Cardiac muscle cell (in vitro differentiated cells and primary cell): ENCODE measurements at places on chromosomes 16 and 17. TPM values are rescaled to one million over a fixed set of nuclear protein-coding genes. Genes with fewer than 3 reads are reported as not detected.

The MMP2 gene
- 37.5 and 44.3 TPM in 2 replicates for total RNA-seq

The ABCA8 gene
- 9.1 and 10.8 TPM in 2 replicates for total RNA-seq

GRCh38 chr16:14232106-14232864, 161.2 kb downstream of the MRTFB start:
- H3K27me3 ChIP-seq: no peaks in the 10 kb centered on the region
- no peaks in the 10 kb centered on the region for H3K4me1 ChIP-seq
- H3K36me3 ChIP-seq: peaks cover 26% of the 10 kb centered on the region
- no peak overlapping the region for H3K4me3 ChIP-seq
- DNase-seq: no peak

- H3K4me3 ChIP-seq: peak within 1 kb of the TSS; percentile 96
- peaks cover 8% of the 10 kb centered on the region for H3K4me1 ChIP-seq
- no peaks in the 10 kb centered on the region for H3K27me3 ChIP-seq
These were observed at the start of gene CPNE2 for GRCh38 chr16:57091975-57092785. Gene CPNE2 (plus strand): TSS chr16:57092583. CDS start chr16:57110743, 18,160 bp downstream.

DNA sequence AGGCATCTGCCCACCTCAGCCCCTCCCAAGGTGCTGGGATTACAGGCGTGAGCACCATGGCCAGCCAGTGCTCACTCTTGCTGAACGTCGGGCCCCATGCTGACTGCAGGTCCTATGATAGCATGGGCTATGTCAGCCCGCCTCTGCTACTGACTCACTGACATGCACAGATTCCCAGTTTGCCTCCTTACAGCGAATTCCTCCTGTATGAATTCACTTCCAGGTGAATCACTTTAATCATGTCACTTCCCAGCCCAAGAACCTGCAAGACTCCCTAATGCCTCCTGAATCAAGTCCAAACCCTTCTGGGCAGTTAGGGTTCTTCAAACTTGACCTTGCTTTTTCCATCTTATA, 16.1 kb upstream of the UBTF start:
- H3K4me1 ChIP-seq: no peaks in the 10 kb centered on the region
- H3K27me3 ChIP-seq: no peaks in the 10 kb centered on the region
- no peak for DNase-seq
- H3K27ac ChIP-seq: no peak overlapping the region
